NCI-H82 (cell line): ENCODE measurements at places on chromosomes 12 and 14.

GRCh38 chr12:23781118-23781517 lies 168.4 kb downstream of the SOX5 start:
- no peak for DNase-seq

DNA sequence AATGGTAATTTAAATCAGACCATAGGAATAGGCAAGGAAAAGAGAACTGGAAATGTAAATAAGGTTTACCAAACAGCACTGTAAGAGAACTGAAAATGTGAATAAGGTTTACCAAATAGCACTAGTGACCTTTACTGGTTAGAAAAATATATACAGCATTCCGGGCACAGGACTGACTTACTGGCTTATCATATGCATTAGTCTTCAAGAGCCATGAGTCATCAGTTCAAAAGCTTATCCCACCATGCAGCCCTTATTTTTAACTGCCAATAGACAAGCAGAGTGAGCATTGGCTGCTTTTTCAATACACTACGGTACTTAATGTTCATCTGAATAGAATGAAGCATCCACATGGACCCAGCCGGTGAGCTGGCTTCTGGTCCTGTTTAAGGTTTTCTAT lies 13.0 kb upstream of the NELL2 start:
- peak; percentile 24 for DNase-seq

DNA sequence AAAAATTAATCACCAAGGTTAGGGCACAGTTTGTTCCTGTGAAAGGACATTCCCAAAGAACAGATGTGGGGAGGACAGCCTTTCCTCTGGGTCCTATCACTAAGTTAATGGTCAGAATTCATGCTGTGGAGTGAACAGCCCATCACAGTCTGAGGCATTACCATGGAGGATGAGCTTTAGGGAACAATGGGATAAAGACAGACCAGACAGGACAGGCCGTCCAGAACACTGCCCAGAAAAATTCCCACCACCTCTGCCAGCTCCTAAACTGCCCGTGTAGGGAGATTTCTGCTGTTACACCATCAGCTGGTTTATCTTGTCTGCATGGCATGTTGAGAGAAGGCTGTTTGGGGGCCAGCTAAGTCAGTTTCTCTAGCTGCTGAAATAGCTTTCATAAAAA lies 49.6 kb upstream of the IFNG-AS1 start:
- no peak for DNase-seq

DNA sequence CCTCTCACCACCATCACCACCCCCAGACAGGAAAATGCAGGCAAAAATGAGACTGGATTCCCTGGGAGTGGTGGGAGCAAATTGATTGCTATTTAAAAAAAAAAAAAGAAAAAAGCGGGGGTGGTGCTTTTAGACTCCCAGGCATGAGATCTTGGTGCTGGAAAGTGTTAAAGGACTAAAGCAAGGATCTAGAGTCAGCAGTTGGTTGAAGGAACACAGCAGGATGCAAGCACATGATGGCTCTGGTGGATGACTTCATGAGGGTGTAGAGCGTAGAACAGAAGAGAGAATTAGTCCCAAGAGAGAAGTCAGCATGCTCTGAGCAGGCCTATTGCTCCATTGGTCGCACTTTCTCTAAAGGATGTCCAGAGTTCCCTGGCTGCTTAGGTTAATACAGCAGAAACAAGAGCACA lies 183.8 kb upstream of the HMGA2 start:
- DNase-seq, result no peak

DNA sequence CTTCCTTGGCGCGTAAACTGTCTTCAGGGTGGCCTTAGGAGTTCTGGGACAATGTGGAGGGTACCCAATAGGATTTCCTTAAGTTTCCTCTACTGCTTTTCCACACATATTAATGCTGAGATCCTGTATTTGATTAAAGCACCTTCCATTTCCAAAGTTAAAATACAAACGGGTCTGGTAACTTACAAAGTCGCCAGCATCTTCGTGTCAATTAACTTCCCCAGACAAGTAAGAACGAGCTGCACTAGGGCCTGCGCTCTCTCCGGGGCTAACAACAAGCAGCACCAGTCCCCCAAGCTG lies 130.9 kb downstream of the NDUFA12 start:
- no peak for DNase-seq

GRCh38 chr12:46332260-46332659 lies 40.3 kb downstream of the SLC38A2 start:
- no peak for DNase-seq

GRCh38 chr12:2673966-2674810 lies 120.6 kb upstream of the FKBP4 start:
- DNase-seq, result no peak

DNA sequence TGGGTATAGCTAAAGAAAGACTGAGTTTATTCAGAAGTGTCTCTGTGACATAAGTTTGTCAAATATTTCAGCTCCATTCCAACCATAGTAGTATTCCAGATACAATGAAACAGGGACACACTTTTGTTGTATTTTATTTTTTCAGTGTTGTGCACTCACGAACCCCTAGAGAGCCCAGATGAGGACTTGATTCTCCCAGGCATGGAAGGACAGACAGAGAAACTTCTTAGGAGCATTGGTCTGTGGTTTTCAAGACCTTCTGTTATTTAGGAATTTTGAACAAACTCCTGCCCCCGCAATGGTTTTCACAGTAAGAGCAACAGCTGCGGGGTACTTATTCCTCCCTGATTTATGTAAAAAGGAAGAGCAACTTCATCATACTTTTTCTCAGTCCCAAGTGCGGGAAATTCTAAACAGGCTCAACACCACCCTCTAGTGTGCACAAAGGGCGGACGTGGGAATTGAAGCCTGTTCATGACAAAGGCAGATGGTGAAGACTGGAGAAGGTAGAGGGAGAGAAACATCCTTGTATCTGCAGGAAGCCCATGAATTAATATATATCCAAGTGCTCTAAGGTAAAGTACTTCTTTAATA lies 147.6 kb downstream of the PAH start:
- peak; percentile 85 for DNase-seq

DNA sequence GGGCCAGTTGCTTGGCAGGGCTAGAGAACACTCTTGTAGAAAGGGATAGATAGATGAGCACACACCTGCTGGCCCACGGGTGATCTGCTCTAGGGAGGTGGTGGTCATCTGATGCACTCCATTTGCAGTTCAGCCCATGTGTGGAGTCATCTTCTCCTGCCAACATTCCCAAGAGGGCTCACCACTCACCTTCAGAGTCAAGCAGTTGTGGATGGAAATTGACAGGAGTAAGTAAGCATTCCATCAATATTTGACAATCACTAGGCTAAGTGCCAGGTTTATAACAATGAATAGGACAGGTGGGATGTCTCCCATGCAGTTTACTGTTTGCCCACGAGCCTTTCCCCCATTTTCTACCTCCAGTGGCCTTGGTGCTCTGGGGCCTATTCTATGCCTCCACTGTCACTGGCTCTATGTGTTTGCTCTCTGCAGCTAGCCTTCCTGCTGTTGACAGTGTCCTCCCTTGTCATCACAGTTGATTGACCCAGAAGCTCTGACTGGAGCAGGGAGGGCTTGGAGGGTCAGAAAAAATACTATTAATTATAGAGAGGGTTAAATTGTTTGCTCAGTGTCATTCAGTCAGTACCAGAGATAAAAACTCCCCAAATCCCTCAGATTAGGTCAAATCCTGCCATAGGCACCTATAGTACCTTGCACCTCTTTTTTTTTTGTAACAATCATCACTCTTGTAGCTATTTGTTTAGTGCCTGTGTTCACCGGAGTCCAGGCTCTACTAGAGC lies 134.6 kb upstream of the PZP start:
- no peak for DNase-seq

- peak; percentile 62 for DNase-seq
These were observed 7.6 kb upstream of the BRMS1L start for GRCh38 chr14:35818346-35819115.

GRCh38 chr12:8154526-8154925 lies 2.3 kb upstream of the ZNF705A start:
- DNase-seq, result no peak

GRCh38 chr14:67586369-67586768 lies 13.7 kb downstream of the PIGH start:
- no peak for DNase-seq

DNA sequence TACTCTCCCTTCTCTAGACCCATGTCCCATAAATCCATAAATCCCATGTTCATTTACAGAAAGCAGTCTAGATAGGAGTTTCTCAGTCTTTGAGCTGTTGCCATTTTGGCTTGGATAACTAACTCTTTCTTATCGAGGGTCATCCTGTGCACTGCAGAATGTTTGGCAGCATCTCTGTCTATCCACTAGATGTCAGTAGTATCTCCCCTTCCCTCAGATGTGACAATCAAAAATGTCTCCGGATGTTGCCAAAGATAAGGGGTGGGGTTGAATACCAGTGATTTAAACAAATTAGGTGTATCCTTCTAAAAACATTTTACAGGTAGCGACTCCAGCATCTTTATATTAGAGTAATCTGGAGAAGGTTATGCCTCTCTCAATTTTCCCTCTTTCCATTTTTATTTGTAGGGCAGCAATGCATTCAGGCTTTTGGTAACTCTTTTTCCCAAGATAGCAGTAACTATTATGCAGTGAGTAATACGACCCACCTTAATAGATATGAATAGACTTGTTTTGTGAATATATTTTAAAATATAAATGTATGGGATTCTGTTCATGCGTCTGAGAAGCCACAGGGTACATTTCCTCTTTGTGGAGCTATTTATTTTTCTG lies 100.7 kb downstream of the LRRK2 start:
- DNase-seq, result peak; percentile 78

DNA sequence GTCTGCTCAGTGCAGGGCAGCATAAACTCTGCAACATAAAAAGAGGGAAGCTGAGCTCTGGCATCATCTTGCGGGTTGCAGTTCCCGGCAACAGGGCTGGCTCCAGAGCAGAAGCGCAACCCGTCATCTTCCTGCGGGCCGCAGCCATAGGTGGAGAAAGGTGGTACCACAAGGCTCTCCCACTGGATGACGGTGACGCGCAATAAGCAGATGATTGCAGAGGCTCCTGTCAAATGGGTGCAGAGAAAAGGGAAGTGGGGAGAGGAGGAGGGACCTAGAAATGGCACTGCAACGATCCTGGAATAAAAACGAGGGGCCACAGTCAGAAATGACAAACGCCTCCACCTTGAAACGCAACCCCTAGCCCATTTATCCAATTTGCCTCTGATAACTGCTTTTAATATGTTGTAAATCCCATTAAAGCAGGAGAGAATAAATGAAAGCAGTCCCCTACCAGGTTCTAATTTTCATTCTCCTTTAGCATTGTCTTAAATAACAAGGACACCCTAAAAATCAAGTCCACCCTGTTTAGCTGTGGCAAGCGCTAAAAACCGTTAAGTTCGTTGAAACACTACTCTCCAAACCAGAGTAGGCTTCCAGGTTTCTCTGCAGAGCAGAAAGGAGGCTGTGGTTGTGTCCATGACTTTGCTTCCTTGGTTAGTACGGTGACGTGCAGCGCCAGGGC lies 30.9 kb upstream of the TUBA1C start:
- peak; percentile 72 for DNase-seq

- peak; percentile 64 for DNase-seq
These were observed 63.2 kb downstream of the NAV3 start for GRCh38 chr12:77893918-77894317.

DNA sequence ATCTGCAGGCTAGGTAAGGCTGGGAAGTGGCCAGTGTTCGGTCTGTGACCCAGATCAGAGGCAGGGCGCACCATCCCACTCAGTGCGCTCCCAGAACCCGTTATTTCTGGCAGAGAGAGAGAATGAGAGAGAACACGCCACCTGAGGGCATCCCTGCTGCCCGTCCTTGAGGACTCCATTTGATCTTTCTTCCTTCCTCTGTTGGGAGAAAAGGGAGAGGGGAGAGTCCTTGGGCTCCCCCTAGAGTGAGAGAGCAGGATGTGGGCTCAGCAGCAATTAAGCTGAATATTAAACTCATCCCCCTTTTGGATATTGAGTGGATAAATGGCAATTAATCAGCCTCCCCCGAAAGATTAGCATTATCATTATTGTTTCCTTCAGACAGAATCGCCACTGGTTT lies 70.6 kb downstream of the IFT43 start:
- DNase-seq, result peak; percentile 47

DNA sequence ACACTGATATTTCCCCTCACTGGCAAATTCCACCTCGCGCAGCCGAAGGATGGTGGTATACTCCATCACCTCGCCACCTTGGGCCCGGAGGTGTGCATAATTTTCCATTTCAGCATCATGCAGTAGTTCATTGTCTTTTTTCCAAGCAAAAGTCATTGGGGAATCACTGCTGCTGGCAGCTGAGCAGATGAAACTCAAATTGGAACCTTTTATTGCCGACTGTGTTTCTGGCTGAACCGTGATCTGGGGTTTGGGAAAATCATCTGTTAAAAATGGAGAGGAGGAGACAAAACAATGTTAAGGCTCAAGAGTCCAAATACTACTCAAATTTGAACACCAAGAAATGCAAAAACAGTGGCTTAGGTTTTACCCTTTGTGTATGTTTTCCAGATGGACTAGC lies 39.7 kb downstream of the LRIG3 start:
- no peak for DNase-seq

DNA sequence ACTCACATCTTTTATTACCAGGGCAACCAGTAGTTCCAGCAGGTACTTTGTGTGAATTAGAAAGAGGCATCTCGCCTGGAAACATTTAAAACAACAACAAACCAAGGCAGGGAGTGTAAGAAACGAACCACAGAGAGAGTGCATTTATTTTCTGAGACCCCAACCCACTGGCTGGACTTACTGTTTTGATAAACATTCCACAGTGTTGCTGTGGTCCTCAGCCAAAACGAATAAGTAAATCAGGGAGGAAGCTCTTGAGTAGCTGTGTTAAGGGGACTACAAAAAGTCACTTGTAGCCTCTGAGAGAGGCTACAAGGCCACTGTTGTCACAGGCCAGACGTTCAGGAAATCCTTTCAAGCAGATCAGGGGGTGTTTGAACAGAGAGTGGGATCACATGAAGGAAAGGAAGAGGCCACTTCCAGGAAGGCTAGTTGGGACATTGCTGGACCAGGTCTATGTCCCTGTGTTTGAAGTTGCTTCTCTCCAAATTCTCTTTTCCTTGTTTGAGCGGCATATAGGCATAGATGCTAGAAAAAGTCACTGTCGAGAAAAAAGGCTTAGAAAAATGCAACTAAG lies 33.8 kb downstream of the DMAC2L start:
- DNase-seq, result peak; percentile 12

DNA sequence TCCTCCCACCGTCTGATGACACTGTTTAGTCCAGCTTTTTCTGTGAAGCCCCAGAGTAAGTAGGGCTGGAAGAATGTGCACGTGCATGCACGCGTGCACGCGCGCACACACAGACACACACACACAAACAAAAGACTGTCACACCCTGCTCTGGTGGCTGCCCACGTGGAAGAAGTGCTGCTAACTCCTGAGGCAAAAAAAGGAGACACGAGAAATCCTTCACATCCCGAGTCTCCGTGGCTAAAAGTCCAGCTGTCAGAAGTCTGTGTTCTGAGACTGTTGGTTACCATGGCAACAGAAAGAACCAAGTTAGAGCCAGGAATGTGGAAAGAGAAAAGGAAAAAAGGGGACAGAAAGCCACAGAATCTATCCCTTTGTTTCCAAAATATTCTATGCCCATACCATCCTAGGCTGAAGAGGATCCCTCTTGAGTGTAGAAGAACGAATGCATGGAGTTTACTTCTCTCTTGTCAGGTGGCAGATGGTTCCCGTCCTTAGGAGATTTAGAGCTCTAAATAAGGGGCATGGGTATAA lies 1.6 kb upstream of the C12orf71 start:
- DNase-seq, result peak; percentile 87
